ENCODE measurements at places on chromosomes 5 and 9.

DNA sequence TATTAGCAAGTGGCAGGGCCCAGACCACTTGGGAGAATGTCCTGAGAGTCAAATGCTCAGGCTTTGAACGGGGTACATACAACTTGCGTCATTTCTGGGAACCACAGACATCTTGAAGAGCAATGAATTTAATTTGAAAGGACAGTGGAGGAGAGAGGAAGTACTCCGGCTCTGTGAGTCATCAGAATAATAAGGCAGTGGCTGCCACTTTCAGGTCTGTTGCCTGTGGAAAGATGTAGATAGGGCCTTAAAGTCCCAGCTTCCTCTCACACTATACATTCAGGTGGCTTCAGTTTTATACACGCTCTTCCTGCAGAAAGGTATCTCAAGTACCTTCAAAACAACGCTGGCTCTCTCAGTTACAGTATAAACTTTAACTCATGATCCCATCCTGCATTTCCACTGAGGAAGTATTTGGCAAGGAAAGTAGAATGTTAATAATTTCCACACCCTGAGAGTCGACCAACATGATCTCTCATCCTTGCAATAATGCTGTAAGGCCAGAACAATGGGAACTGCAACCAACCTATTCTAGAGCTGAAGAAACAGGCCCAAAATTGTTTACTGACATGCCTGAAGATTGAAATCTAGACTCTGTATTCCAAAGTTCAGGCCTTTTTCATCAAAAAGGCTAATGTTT is 6.8 kb upstream of the PRUNE2 start:
- peaks cover 42% of the 10 kb centered on the region for H3K27me3 ChIP-seq
- H3K4me3 ChIP-seq = no peak overlapping the region
- no peaks in the 10 kb centered on the region for H3K36me3 ChIP-seq
- H3K4me1 ChIP-seq = no peaks in the 10 kb centered on the region
- no peak for DNase-seq

DNA sequence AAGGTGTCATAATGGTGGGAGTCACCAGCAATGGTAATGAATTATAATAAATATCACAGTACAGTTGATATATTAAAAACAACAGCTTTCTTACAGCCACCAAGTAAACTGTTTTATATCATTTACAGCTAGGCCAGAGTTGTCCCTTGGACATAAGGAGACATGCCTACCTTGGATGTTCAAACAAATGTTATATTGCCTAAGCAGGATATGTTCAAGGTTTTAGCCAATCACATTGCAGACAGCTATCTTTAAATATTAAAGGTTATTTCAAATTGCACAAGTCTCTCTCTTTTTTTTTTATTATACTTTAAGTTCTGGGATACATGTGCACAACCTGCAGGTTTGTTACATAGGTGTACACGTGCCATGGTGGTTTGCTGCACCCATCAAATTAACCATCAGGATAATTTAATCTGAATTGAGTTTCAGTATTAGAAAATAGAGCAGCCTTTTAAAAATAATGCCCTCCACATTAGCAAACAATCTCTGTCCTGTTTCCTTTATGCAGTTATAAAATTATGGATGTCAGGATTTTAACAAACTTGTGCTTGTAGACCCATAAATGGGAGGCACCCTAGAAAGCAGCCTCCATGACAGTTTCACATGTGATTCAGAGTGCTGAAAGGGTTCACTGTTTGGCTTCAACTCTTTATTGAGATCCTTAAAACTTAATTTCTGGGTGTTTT is 340.7 kb downstream of the ARRDC3 start:
- H3K36me3 ChIP-seq = no peaks in the 10 kb centered on the region
- H3K4me3 ChIP-seq = no peak overlapping the region
- H3K27ac ChIP-seq = peak overlapping the region; percentile 8
- no peaks in the 10 kb centered on the region for H3K27me3 ChIP-seq
- DNase-seq = peak; percentile 64

DNA sequence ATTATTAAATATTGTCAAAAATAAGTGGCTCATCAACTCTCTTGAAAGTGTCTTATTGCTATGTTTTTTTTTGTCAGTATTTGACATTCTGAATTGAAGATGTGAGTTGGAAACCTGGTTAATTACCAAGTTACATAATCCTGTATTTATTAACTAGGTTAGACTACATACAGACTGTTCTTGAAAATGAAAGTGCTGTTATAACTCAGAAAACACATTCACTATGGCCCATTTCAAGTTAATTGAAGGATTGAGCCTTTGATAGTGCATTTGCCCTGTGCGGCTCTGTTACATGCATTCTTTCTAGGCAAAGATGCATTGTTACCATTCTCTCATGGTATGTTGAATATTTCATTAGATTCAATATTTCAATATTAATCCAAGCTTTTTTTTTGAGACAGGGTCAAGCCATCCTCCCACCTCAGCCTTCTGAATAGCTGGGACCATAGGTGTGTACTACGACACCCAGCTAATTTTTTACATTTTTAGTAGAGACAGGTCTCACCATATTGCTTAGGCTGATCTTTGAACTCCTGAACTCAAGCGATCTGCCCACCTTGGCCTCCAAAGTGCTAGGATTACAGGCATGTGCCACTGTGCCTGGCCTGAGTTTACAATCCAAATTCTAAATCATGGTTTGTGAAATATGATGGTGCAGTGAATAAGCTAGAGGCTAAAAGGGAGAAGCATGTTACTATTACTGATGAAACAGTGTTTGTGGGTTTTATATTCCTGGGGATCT is 10.0 kb downstream of the CTNNA1 start:
- no peak for DNase-seq
- no peaks in the 10 kb centered on the region for H3K27me3 ChIP-seq
- H3K4me3 ChIP-seq = no peak overlapping the region
- H3K36me3 ChIP-seq = peaks cover 17% of the 10 kb centered on the region
- peaks cover 7% of the 10 kb centered on the region for H3K4me1 ChIP-seq
- H3K27ac ChIP-seq = no peak overlapping the region

GRCh38 chr9:33185858-33186257 is 18.7 kb upstream of the B4GALT1 start:
- DNase-seq = peak; percentile 70
- H3K36me3 ChIP-seq = no peaks in the 10 kb centered on the region
- peaks cover 44% of the 10 kb centered on the region for H3K4me1 ChIP-seq
- H3K27me3 ChIP-seq = no peaks in the 10 kb centered on the region
- peak overlapping the region; percentile 81 for H3K27ac ChIP-seq
- no peak overlapping the region for H3K4me3 ChIP-seq

GRCh38 chr9:28887188-28887884 is 1314.1 kb upstream of the C9orf72 start:
- no peaks in the 10 kb centered on the region for H3K36me3 ChIP-seq
- H3K4me3 ChIP-seq = no peak overlapping the region
- H3K4me1 ChIP-seq = no peaks in the 10 kb centered on the region
- no peak for DNase-seq

DNA sequence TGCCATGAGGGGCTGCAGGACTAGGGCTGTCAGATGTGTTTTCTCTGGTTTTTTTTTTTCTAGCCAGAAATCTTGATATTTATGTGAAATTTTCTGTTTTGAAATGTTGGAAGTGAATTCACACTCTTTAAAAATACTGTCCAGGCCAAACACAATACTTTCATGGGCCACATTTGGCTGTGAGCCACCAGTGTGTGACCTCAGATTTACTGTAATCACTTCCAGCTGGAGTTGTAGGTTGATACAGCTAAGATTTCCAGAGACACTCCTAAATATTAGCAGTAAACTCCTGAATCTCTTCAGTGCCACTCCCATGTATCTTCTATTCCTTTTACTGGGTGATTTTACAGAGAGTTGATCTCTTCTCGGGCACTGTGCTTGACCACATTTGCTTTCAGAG is 92.2 kb upstream of the CKMT2 start:
- no peak overlapping the region for H3K27ac ChIP-seq
- H3K36me3 ChIP-seq = no peaks in the 10 kb centered on the region

DNA sequence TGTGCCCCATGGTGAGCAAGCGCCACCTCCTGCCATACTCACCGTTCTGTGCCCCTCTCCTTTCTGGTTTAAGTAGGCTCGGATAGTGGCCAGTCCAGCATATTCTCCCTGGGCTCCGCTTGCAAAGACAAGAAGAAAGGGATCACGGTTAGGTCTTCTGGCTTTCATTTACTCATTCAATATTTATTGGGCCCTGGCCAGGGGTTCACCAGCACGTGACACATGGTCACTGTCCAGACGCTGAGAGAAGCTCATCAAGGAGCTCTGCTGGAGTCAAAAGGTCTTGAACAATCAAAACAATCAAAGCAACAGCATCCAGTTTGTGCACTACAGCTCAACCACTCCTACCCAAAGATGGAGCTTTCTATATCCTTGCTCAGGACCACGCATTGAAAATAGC is 80.2 kb downstream of the GLDC start:
- DNase-seq = no peak
- H3K27me3 ChIP-seq = no peaks in the 10 kb centered on the region
- no peak overlapping the region for H3K27ac ChIP-seq
- H3K36me3 ChIP-seq = no peaks in the 10 kb centered on the region

- H3K4me1 ChIP-seq = peaks cover 3% of the 10 kb centered on the region
- no peak overlapping the region for H3K27ac ChIP-seq
- no peak for DNase-seq
- no peaks in the 10 kb centered on the region for H3K36me3 ChIP-seq
These were observed 100.3 kb downstream of the GCNT1 start for GRCh38 chr9:76559286-76559685.

DNA sequence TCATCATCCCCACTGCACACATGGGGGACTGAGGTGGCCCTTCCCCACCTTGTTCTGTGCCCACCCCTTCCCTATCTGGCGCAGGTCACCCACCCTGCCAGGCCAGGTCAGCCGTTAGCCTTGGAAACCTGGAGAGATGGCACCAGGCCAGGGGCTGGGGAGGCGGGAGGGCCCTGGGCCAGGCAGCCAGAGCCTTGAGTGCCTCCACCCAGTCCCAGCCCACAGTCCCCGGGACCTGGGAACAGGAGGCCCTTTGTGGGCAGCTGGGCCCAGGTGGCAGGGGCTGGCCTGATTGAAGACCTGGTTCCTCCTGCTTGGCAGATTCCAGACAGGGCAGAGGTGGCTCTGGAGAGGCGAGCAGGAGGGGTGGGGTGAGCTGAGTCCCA is 70.6 kb downstream of the LRSAM1 start:
- H3K27ac ChIP-seq = peak overlapping the region; percentile 78
- no peak overlapping the region for H3K4me3 ChIP-seq
- no peaks in the 10 kb centered on the region for H3K27me3 ChIP-seq
- peaks cover 9% of the 10 kb centered on the region for H3K4me1 ChIP-seq
- H3K36me3 ChIP-seq = peaks cover 78% of the 10 kb centered on the region
- no peak for DNase-seq

- H3K36me3 ChIP-seq = no peaks in the 10 kb centered on the region
- H3K4me1 ChIP-seq = no peaks in the 10 kb centered on the region
- DNase-seq = no peak
- no peak overlapping the region for H3K4me3 ChIP-seq
- H3K27ac ChIP-seq = no peak overlapping the region
- H3K27me3 ChIP-seq = no peaks in the 10 kb centered on the region
These were observed 74.8 kb upstream of the PIK3R1 start for GRCh38 chr5:68140763-68141162.

All from large intestine (tissue), 12 donors.